ENCODE measurements at places on chromosomes 5 and 9.

- DNase-seq, result no peak
These were observed 5.8 kb downstream of the ANXA6 start for GRCh38 chr5:151151793-151152192.

GRCh38 chr5:149160291-149160787 is 19.0 kb downstream of the ABLIM3 start:
- no peak for DNase-seq

GRCh38 chr9:137237759-137238726 is 3.0 kb upstream of the TUBB4B start:
- peak; percentile 86 for DNase-seq

GRCh38 chr5:143080407-143080806 is 310.2 kb downstream of the ARHGAP26 start:
- DNase-seq, result no peak

GRCh38 chr9:105342147-105342505 is 97.7 kb downstream of the SLC44A1 start:
- no peak for DNase-seq

- DNase-seq, result no peak
These were observed 7.0 kb downstream of the NOTCH1 start for GRCh38 chr9:136538599-136539426.

DNA sequence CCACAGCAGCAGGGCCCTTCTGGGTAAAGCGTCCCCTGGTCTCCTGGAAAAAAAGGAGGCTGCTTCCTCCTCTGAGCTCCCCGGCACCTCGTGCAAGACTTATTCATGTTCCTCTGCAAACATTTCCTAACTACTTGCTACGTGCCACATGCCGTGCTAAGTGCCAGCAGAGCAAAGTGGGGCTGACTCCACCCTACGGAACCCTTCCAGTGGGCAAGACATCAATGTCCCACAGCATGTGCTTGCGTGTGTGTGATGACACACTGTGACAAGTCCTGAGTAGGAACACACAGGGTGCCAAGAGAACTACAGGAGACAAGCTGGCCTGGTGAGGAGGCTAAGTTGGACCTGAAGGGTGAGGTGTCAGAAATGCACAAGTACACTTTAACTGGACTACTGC is 57.4 kb downstream of the SEMA4D start:
- no peak for DNase-seq

GRCh38 chr9:100549048-100549447 is 28.8 kb upstream of the CAVIN4 start:
- DNase-seq, result no peak

DNA sequence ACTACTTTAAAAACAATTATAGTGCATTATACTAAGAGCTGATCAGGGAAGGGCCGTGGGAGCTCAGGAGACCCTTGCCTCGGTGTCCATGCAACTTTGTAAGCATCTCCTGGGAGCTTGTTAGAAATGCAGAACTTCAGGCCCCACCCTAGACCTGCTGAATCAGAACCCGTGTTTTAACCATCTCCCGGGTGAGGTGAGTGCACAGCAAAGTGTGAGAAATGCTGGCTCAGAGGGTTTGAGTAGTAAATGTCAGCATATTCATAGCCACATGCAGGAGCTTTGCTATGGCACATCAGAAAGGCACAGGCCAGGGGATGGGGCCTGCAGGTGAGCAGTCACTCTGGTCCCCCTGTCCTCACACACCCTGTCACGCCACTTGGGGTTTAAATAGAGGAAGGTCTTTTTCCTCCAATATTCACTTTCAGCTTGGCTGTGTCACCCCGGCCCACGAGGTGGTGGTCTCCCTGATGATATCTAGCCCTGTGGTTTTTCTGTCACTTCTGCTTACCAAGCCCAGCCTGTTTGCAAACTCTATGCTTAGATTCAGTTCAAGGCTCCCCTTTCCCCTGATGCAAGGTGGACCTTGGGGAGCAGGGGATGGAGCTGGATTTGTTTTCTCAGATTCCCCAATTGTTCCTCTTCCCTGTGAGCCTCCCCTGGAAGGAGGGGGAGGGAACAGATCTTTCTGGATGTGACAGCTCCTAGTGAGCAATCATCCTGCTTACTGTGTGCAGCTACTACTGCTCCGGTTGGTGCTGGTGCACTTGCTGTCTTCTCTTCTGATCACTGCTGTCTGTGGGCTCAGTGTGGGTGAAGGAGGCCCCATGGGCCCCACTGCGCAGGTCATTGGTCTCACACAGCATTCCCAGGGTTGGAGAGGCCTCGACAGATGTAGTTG is 51.8 kb upstream of the TGFBR1 start:
- DNase-seq, result no peak

DNA sequence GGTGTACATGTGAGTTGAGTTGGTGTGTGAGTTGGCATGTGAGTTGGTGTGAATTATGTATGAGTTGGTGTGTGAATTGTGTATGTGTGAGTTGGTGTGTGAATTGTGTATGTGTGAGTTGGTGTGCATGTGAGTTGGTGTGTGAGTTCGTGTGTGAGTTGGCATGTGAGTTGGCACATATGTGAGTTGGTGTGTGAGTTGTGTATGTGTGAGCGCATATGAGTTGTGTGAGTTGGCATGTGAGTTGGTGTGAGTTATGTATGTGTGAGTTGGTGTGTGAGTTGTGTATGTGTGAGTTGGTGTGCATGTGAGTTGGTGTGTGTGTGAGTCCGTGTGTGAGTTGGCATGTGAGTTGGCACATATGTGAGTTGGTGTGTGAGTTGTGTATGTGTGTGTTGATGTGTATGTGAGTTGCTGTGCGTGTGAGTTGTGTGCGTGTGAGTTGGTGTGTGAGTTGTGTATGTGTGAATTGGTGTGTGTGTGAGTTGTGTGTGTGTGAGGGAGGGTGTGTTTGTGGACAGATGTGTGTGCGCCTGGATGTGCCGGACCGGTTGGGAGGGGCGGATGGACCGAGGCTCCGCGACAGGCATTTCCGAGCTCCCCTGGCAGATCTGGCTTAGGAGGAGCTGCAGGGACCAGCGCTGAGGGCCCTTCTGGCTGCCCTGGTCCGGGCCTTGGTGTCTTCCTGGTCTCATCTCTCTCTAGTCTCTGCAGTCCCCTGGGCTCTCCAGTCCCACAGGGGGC is 162.5 kb upstream of the IER5L start:
- no peak for DNase-seq

- DNase-seq, result peak; percentile 7
These were observed 354.8 kb downstream of the TAF11L14 start for GRCh38 chr5:17989036-17989435.

DNA sequence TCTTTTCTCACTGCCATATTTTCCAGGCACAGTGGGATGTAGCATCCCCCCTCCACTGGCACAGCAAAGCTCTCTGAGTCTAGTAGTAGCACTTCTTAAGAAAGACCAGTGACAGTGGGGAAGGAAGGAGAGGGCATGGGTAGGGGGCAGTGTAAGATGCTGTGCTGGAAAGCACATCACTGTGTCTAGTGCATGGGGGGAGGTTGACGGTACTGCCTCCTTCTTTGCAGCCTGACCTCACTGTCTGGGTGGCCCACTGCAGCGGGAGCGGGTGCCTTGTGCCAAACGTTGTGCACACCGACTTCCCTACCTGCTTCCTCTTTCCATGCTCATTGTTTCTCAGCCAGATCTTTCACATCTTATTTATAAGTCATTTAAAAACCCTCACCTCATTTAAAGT is 91.8 kb downstream of the PDE8B start:
- DNase-seq, result no peak

- no peak for DNase-seq
These were observed 98.6 kb downstream of the SLC1A3 start for GRCh38 chr5:36705055-36705454.
